ENCODE measurements at places on chromosomes 5 and 9. TPM values are rescaled to one million over a fixed set of nuclear protein-coding genes. Genes with fewer than 3 reads are reported as not detected.

- no peak for DNase-seq
Observed at GRCh38 chr5:100590867-100591266, 55.7 kb downstream of the FAM174A start.

The MARCOL gene
- total RNA-seq, result not detected

The SV2C gene
- not detected for total RNA-seq

GRCh38 chr9:101727612-101728524 lies 10.6 kb downstream of the GRIN3A start:
- DNase-seq, result peak; percentile 37

DNA sequence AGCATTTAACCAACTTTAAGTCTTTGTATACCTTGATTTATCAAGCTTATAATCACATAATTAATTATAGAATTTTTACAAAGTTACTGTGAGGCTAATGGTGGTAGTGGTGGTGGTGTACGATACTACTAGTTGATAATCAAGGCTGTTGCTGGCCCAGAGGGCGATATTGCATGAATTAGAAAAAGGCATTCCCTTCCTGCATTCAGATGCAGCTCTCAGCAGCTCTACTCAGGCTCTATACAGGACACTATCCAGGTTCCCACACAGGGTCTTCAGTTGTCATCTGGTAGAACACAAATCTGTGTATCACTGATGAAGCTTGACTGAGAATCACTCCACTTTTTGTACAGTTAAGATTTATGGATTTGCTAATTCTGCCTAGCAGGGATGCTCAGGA lies 562.8 kb upstream of the C9orf72 start:
- DNase-seq, result no peak

- no peak for DNase-seq
Observed at GRCh38 chr9:110078604-110079003, 129.4 kb downstream of the C9orf152 start.

DNA sequence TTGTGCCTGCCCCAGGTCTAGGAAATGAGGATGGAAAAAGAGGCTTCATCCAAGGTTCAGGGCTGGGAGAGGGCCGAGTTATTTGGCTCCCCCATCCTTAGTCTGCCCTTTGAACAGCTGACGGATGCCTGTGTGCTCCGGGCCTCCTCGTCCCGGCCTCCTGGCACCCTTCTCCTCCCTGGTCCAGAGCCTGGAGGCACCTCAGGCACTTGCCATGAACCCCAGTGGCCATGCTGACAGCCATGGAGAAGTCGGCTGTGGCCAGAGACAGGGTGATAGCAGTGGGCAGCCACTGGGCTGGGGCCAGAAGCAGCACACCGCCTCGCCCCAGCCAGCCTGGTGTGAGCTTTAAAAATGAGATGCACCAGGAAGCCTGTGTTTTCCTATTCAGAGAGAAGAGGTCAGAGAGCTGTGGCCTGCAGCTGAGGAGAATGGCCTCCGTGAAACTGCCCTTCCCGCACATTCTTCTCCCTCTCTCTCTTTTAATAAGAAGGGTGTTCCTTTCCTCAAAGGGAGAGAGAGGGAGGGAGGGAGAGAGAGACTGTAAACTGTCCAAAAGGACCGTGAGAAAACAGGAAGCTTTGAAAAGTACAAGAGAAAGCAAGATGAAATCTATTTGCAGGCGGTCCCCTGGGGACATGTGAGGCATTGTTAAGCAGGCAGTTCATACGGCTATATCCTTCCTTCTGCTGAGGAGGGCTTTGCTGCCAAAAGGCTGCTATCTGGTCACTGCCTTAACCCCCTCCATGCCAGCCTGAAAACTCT lies 55.3 kb downstream of the ZNF366 start:
- peak; percentile 67 for DNase-seq
